ENCODE measurements at places on chromosomes 5 and 9.

DNA sequence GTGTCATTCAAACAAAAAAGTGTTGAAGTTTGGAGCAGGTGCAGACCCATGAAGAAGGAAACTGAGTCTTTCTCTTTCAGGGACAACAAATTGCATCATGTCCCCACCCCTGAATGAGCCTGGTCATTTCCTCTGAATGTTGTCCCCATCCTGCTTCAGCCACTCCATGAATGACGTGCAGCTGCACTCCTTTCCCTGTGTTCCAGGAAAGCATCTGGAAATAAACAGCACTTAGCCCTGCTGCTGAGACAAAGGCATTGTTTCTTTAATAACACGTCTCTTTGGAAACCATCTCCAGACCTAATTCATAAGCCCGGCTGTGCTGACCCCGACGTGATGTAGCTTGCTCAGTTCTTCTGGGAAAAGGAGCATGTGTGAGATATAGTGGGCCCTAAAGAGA, 682.3 kb downstream of the BRINP1 start:
- no peak for DNase-seq

DNA sequence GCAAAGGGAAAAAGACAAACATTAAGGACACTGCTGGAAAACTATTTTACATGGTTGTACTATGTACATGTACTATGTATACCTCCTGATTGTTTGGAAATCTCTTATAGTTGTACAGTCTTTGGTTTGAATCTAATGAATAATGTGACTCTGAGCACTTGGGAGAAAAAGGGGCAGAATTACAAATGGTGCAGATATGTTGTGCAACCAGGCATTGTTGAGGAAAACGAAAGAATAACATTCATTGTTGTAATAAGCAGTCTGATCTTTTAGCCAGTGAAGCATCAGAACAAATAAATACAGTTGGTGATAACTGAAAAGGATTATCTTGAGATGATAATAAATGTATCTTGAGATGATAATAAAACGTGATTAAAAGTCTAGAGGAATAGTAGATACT, 87.2 kb downstream of the CSNK1G3 start:
- DNase-seq: no peak

DNA sequence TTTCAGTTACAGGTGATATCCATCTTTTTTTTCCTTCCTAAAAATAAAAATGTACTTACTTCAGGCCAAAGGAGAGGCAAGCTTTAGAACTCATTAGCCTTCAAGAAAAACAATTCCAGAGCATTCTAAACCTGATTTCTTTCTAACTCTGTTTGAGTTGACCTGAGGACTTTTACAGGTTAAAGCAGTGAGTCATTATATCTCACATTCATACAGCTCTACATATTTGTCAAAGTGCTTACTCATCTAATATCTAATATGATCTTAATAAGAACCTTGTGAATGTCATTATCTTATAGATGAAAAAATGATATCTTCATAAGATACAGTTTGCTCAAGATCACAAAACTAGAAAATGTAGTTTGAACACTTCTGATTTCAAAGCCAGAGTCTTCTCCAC, 149.2 kb upstream of the CDKN2B start:
- no peak for DNase-seq

DNA sequence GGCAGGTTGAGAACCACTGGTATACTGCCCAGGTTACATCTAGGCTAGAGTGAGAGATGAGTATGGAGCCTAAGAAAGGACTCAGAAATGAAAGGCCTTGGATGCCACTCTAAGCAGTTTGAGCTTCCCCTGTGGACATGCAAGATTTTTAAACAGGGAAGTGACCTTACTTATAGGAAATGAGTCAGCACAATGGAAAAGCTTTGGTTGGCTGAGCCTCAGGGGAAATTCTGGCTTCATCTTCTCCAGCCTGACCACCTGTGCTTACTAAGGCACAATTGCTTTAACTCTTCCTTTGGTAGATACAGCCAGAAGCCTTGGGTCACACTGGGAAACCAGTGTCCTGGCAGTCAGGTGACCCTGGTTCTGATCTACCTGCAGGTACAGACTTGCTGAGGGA, 380.2 kb upstream of the ZNF462 start:
- no peak for DNase-seq

- no peak for DNase-seq
These were observed 101.1 kb upstream of the ZNF366 start for GRCh38 chr5:72608297-72608696.

DNA sequence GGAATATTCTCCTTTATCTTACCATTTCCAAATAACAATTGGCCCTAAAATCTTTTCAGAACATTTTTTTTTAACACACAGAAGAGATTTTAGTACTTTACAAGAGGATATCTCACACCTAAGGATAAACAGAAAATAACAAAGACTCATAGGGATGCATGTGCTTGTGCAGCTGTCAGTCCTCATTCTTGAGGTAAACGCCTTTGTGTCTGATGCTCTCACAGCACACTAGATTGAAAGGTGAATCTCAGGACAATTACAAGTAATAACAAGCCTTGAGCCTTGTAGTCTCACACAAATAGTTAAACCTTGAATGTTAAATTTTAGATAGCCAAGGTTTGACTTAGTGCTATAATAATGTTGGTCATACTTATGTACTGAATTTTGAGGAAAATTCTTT, 439.2 kb downstream of the PTPRD start:
- DNase-seq: no peak

DNA sequence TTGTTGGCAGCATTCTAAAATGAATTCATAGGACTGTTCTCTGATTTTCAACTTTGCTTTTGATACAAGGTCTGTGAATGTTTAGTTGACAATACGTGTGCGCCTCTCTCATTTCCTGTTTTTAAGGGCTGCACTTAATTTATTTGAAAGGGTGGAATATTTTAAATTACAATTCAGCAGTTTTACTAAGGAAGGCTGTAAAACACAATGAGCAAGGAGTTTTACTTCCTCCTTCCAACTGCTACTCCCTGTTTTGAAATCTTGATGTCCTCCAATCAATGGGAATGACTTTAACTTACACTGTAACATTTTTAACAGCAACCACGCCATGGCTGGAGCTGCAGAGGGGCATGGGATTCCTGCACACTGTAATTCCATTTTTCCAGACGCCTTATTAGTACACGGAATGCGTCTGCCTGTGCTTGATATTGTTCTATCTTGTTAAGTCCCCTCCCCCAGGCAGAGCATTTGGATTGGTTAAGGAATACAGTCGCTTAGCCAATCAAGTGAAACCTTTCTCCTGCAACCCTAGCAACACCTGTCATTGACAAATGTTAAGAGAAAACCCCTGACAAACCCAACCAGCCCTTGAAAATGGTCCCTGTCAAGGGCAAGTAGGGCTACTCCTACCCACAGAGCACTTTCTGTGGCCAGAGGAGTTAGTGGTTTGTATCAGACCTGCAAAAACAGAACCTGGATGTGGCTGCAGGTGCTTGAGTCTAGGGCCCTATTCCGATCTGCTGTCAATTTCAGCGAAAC, 12.5 kb upstream of the ZSWIM6 start:
- no peak for DNase-seq
